ENCODE measurements at places on chromosomes 16 and 17.

- no peak for DNase-seq
Observed at GRCh38 chr16:84845496-84846002, 25.8 kb downstream of the CRISPLD2 start.

DNA sequence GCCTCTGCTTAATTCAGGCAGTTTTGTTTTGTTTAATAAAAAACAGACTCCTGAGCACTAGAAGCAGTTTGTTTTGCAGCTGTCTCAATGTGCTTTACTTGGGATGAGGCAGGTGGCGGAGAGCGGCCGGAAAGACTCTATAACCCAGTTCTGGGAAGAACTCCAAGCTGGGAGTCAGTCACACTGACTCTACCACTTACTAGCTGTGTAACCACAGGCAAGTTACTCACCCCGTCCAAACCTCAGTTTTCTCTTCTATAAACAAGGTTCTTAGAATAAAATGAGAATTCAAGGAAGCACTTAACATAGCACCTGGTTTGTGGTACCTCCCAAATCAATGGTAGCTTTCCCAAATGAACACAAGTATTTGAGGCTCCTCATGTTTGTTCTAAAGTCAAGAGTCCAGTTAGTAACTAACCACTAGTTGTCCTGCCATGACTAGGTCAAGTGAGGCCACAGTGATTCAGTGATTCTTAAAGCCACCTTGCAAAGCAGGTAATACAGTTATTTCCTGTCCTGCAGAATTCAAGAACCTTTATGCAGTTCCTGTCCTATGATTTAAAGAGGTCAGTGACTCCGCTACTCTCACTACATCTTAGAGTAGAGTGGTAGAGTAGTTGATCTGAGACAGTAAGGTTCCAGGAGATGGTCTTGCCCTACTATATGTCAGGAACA lies 2.7 kb downstream of the TXNDC17 start:
- no peak for DNase-seq

GRCh38 chr17:31521632-31522283 lies 130.3 kb downstream of the RAB11FIP4 start:
- DNase-seq = no peak

- DNase-seq = no peak
Observed at GRCh38 chr17:7843257-7843535, 9.2 kb downstream of the KDM6B start.

DNA sequence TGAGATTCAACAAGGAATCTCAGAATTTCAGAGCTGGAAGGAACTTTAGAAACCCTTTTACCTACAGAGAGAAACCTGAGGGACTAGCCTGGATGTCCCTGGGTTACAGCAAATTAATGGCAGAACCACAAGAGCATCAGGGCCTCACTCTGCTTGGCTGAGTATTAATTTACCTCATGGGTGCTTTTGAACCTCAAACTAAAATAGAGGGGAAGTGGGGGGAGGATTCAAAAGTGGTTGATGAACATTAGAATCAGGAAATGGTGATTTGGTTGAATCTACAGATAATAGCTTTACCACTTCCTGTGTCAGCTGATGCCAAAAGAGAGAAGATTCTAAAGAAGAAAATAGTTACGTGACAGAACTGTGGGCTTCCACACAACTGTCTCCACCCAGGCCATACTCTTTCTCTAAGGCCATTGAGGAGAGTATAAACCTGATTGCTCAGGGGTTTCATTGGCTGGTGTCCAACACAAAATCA lies 11.3 kb upstream of the SKAP1 start:
- no peak for DNase-seq

DNA sequence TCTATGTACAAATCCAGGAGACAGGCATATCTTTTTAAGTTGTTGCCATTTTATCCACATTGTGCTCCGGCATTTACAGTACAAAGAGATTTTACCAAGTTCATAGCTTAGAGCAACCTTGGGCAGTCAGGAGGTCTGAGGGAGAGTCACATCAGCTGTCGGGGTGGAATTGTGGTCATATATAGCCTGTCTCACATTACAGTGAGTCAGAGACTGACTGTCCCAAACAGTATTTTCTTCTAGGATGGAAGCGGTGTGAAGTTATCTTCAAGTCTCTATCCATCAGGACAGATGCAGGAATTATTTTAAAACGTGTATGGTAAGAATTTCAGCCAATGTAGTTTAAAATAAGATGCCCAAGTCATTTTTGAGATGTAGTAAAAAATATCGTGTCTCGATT lies 53.0 kb downstream of the GPRC5B start:
- DNase-seq = no peak

DNA sequence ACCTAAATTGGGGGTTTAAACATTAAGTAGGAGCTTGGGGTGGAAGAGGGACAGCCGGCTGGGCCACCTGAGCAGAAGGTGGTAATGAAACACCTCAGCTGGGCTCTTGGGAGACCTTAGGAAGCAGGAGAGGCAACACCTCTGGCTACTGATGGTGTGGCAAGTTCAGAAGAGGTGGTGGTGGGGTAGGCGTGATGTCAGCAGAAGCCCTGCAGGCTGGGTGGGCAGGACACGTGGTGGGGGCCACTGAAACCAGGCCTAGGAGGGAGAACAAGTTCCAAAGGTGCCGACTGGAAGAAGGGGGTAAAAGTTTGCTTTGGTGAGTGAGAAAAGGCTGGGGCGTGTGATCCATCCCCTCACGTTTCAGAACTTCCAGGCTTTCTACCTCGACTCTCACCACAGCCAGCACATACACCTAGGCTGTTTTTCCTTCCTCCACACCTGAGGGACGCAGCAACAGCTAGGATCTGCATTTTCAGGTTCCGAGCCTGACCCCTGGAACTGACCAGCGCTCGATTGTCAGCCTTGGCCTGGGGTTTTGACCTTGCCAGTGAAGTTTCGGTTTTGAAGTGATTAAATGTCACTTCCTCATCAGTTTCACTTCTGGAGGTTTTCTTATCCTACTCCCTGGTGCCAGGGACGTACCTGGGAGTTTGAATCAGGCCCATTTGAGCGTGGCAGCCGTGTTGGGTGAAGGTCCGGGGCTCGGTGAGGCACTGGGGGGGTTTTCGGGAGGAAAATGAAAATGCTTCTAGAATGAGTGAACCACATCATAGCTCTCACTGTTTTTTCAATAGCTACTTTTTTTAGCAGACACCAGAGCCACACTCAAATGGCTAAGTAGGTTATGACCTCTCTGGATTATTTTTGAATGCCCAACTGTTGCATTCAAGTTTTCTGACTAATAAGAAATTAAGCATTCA lies 10.0 kb downstream of the SNN start:
- no peak for DNase-seq

DNA sequence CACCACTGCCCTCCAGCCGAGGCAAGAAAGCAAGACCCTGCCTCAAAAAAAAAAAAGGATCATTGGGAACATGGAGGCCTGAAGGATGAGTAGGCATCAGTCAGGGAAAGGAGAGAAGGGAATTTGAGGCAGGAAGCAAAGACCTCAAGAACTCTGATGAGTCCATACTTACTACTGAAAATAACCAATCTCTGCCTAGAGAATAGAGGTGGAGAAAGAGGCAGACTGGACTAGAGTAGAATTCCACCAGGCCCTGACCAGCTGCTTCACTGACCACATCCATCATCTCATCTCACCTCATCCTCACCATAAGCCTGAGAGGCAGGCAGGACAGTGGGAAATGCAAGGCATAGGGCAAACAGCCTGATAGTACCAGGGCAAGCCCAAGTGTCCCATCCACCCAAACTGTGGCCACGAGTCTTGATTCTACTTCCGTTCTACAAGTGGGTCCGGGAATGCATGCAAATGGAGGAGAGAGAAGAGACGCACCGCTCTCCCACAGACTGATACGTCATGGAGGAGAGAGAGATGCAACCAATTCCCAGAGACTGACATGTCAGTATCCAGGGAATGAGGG lies 17.1 kb downstream of the ANKRD11 start:
- no peak for DNase-seq

DNA sequence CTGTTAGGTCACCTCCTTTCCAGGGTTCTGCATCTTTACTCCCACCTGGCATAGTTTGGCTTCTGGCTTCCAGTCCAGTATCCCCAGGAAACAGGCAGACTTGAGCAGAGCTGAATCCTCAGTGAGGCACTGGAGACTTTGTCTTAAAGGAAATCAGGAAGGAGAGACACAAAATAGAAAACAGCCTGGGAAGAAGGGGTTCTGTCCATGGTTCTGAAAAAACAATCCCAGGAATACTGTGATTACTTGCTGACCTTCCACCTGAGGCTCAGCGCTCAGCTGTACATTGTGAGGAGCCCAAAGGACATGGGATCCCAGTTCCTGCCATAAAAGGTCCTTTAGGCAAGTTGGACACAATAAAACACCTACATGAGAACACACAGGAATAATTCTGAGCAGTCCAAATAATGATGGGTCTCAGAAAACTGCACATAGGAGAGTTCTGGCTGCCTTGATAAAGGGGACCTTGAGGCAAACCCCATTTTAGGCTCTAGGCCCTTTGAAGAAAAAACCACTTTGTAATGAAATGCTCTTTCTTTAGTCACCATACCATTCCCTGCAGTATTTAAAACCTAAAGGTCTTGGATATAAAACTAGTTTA lies 81.4 kb upstream of the CRHR1 start:
- no peak for DNase-seq
